ENCODE measurements at places on chromosomes 16 and 17.
A peak's percentile ranks its signal among the peaks of the same experiment; 100 is the strongest.

DNA sequence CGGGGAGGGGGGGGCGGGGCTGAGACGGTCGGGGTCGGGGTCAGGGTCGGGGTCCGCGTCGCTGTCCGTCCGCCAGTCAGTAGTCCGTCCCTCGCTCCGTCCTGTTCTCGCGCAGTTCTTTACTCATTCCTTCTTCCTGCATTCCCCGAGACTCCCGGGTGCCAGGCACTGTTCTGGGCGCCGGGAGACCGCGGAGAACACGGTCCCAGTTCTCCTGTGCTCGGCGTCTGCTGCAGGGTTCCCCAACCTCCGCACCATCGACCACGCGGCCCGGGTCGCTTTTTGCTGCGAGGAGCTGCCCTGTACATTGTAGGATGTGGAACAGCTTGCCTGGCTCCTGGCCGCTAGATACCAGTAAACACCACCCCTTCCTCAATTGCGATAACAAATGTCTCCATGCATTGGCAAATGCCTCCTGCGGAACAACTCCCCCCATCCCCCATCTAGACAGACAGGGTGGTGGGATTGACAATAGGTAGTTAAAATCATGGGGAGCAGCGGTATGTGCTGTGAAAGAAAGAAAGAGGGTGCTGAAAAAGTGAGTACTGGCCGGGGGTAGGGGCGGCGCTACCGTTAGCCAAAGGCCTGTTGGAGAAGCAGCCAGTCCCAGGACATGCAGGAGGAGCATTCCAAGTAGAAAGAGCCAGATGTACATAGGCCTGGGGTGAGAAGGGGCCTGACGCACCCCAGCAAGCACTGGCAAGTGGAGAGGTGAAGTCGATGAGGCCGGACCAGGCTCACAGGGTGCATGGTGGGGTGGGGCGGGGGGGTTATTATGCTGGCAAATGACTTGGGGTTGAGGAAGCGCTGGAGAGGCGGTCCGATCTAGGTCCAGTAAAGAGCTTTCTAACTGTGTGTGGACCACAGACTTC, 631 bp downstream of the TRAF7 start:
- peak; percentile 34 for DNase-seq

DNA sequence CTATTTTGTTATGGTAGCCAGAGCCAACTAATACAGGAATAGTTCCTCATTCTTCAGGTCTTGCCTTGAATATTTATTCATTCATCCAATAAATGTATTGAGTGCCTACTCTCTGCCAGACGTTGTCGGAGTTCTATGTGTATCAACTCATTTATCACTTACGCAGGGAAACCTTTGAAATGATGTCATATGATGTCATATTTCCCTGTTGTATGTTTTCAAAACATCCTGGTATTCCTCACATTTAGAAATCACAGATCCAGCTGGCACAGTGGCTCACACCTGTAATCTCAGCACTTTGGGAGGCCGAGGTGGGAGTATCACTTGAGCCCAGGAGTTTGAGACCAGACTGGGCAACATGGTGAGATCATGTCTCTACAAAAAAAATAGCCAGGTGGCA, 2.7 kb upstream of the NLE1 start:
- no peak for DNase-seq

DNA sequence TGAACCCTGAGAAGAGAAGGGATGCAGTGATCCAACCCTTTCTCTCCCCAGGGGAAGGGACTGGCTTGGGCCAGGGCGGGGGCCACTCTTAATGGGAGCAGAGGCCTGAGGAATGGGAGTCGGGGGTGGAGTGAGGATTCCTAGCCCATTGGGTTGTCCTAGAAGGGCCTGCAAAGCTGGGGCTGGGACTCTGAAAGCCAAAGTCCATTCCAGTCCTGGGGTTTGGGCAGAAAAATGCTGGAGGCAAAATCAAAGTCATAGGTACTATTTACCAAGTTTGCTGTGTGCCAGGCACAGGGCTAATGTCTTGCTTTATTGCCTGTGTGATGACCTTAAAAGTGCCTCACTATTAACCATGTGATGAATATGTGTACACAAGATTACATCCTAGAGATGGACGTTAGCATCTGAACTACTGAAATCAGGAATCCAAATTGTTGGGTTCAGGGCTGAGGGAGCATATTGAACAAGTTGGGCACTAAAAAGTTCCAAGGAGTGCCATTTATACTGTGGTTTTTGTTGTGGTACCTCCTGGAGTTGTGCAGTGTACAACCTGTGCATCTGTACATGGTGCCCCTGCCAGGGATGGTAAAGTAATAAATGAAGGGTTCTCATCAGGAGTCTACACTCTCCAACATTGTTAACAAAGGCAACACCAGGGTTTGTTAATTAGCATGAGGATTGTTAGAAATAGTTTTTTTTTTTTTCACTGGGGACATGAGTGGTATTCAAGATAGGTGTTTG, 84.4 kb upstream of the NKD1 start:
- DNase-seq: no peak

DNA sequence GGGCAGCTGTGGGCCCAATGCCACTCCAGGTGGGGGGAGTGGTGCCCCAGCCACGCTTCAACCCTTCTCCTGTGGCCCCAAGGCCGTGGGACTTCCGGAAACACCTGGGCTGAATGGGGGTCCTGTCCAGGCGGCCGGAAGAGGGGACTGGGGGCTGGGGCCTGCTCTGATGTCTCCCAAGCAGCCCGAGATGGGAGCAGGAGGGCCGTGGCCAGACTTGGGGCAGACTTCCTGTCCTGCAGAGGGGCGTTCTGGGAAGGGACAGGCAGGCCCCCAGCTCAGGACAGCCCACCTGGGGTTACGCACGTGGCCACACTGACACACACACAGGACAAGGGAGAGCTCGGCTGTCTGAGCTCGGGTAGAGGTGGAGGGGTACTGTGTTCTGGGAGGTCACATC, 5.1 kb downstream of the HSD3B7 start:
- no peak for DNase-seq

Data from activated CD4-positive, alpha-beta T cell treated with anti-CD3 and anti-CD28 coated beads for 36 hours (primary cell).